ENCODE measurements at places on chromosomes 7 and 10. TPM values are rescaled to one million over a fixed set of nuclear protein-coding genes. Genes with fewer than 3 reads are reported as not detected.

The HOXA4 gene
- total RNA-seq, result 1.4 TPM

The GIMAP6 gene
- 10.8 TPM for total RNA-seq

DNA sequence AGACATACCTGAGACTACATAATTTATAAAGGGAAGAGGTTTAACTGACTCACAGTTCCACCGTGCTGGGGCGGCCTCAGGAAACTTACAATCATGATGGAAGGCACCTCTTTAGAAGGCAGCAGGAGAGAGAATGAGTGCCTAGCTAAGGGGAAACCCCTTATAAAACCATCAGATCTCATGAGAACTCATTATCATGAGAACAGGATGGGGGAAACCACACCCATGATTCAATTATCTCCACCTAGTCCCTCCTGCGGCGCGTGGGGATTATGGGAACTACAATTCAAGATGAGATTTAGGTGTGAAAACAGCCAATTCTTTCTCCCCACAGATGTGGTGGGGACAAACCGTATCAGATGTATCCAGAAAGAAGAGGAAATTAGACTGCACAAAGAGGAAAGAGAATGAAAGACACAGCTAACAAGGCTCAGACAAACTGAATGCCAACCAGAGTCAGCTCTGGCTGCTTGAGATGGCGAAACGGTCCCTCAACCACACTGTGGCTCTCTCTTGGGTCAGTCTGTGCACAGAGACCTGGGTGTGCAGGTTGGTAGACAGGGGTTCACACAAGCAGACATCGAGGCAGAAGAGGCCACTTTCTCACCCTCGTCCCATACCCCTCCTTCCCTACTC lies 375.6 kb downstream of the SFMBT2 start:
- no peaks in the 10 kb centered on the region for H3K4me1 ChIP-seq
- H3K36me3 ChIP-seq, result no peaks in the 10 kb centered on the region
- no peak overlapping the region for H3K27ac ChIP-seq
- no peak for DNase-seq

- DNase-seq, result no peak
- no peak overlapping the region for H3K27ac ChIP-seq
- H3K4me1 ChIP-seq, result no peaks in the 10 kb centered on the region
Observed at GRCh38 chr7:90495241-90495640, 25.8 kb downstream of the PTTG1IP2 start.

The LIPM gene
- total RNA-seq, result not detected

- no peak overlapping the region for H3K4me3 ChIP-seq
- H3K4me1 ChIP-seq, result no peaks in the 10 kb centered on the region
- H3K27me3 ChIP-seq, result no peaks in the 10 kb centered on the region
- H3K27ac ChIP-seq, result no peak overlapping the region
- H3K36me3 ChIP-seq, result no peaks in the 10 kb centered on the region
Observed at GRCh38 chr7:68269405-68269804, 1272.8 kb downstream of the TYW1 start.

The GHRHR gene
- not detected for total RNA-seq

GRCh38 chr10:71302874-71303568 lies 16.0 kb upstream of the SLC29A3 start:
- H3K27ac ChIP-seq, result no peak overlapping the region
- no peaks in the 10 kb centered on the region for H3K36me3 ChIP-seq
- DNase-seq, result no peak
- H3K4me1 ChIP-seq, result no peaks in the 10 kb centered on the region

- peaks cover 3% of the 10 kb centered on the region for H3K27me3 ChIP-seq
- H3K36me3 ChIP-seq, result no peaks in the 10 kb centered on the region
- no peaks in the 10 kb centered on the region for H3K4me1 ChIP-seq
- no peak overlapping the region for H3K4me3 ChIP-seq
Observed at GRCh38 chr7:121267612-121268011, 61.2 kb upstream of the WNT16 start.

The HOXA11 gene
- 8.5 TPM for total RNA-seq

- H3K4me3 ChIP-seq, result no peak overlapping the region
- H3K4me1 ChIP-seq, result no peaks in the 10 kb centered on the region
- H3K27ac ChIP-seq, result no peak overlapping the region
- no peak for DNase-seq
- H3K36me3 ChIP-seq, result no peaks in the 10 kb centered on the region
- no peaks in the 10 kb centered on the region for H3K27me3 ChIP-seq
Observed at GRCh38 chr7:138032770-138033169, 30.9 kb upstream of the CREB3L2 start.

DNA sequence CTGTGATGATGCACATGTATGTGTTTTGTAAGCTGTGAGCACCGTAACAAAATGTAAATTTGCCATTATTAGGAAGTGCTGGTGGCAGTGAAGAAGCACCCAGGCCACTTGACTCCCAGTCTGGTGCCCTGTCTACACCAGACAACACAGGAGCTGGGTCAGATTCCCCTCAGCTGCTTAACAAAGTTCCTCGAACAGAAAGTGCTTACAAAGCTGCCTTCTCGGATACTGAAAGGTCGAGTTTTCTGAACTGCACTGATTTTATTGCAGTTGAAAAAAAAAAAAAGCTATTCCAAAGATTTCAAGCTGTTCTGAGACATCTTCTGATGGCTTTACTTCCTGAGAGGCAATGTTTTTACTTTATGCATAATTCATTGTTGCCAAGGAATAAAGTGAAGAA lies 71.1 kb downstream of the ATAD1 start:
- H3K27ac ChIP-seq, result no peak overlapping the region
- H3K4me3 ChIP-seq, result no peak overlapping the region
- H3K27me3 ChIP-seq, result no peaks in the 10 kb centered on the region
- no peak for DNase-seq

The CCDC136 gene
- 11.7 TPM for total RNA-seq

DNA sequence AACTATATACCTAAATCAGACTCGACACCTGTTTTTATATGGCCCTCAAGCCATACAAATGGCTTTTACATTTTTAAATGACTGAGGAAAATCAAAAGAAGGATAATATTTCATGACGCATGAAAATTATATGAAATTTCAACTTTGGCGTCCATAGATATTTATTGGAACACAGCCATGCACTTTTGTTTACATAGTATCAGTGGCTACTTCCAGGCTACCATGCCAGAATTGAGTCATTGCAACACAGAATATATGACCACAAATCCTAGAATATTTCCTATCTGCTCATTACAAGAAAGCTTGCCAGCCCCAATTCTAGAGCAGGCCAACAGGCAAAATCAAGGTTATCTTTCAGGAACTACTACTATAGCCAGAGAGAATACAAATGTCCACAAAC lies 29.3 kb downstream of the AFAP1L2 start:
- no peaks in the 10 kb centered on the region for H3K27me3 ChIP-seq
- H3K27ac ChIP-seq, result peak overlapping the region; percentile 40
- H3K4me3 ChIP-seq, result no peak overlapping the region
- no peaks in the 10 kb centered on the region for H3K4me1 ChIP-seq
- no peaks in the 10 kb centered on the region for H3K36me3 ChIP-seq

GRCh38 chr10:128813574-128813973 lies 653.5 kb upstream of the MGMT start:
- DNase-seq, result no peak
- H3K4me1 ChIP-seq, result no peaks in the 10 kb centered on the region
- no peak overlapping the region for H3K4me3 ChIP-seq

- no peak overlapping the region for H3K4me3 ChIP-seq
- no peak overlapping the region for H3K27ac ChIP-seq
- H3K36me3 ChIP-seq, result no peaks in the 10 kb centered on the region
Observed at GRCh38 chr10:96250349-96250748, 21.0 kb downstream of the BLNK start.

The POLR2J2 gene
- total RNA-seq, result 6.6 TPM

The SLC26A3 gene
- 0.91 TPM for total RNA-seq

GRCh38 chr7:7491044-7491443 lies 44.6 kb downstream of the COL28A1 start:
- H3K4me3 ChIP-seq, result no peak overlapping the region
- no peak overlapping the region for H3K27ac ChIP-seq
- H3K36me3 ChIP-seq, result no peaks in the 10 kb centered on the region

DNA sequence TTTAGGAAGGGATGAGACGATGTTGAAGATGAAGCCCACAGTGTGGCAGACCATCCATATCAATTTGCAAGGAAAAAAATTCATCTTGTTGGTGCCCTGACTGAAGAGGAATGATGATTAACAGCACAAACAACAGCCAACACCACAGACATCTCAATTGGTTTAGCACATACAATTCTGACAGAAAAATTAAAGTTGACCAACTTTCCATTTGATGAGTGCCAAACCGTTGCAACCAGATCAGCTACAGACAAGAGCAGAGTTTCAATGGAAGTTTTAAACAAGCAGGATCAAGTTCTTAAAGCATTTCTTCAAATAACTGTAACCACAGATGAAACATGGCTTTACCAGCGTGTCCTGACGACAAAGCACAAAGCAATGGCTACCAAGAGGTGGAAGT lies 132.4 kb upstream of the DNAJB12 start:
- no peak overlapping the region for H3K4me3 ChIP-seq
- no peak overlapping the region for H3K27ac ChIP-seq
- no peaks in the 10 kb centered on the region for H3K4me1 ChIP-seq
- DNase-seq, result no peak
